ENCODE measurements at places on chromosomes 1 and 21.
A peak's percentile ranks its signal among the peaks of the same experiment; 100 is the strongest.

DNA sequence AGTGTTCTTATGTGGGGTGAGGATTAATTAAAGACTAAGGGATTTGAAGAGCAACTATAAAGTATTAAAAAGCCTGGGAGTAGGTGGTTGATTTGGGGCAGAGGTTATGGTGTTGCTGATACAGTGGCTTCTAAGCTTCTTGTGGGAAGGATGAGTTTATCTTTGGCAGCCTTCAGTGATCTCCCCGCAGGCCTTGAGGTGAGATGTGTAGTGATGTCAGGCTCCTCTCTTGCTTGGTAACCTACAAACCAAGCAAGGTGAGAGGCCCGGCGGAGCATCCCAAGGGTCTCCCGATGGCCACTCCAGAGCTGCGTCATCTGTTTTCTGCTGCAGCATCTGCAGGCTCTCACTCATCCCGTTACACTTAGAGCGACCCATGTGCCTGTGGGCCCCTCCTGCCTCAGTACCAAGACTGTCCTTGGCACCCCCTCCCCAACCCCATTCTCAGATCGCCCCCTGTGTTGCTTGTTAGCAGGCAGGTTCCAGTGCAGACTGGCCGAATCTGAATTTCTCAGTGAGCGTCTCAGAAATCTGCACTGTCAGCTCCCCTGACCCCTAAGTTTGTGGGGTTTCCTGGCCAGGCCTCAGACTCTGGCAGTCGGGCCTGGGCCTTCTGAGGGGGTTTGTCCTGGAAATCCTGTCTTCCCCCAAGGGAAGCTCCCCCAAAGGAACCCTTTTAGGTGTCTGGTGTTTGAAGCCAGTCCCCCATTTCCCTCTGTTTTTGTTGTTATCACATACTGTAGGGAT, 77.9 kb downstream of the GALNT2 start:
- no peak for DNase-seq

- no peak for DNase-seq
Measured at GRCh38 chr1:19232524-19232846, 18.8 kb downstream of the EMC1 start.

DNA sequence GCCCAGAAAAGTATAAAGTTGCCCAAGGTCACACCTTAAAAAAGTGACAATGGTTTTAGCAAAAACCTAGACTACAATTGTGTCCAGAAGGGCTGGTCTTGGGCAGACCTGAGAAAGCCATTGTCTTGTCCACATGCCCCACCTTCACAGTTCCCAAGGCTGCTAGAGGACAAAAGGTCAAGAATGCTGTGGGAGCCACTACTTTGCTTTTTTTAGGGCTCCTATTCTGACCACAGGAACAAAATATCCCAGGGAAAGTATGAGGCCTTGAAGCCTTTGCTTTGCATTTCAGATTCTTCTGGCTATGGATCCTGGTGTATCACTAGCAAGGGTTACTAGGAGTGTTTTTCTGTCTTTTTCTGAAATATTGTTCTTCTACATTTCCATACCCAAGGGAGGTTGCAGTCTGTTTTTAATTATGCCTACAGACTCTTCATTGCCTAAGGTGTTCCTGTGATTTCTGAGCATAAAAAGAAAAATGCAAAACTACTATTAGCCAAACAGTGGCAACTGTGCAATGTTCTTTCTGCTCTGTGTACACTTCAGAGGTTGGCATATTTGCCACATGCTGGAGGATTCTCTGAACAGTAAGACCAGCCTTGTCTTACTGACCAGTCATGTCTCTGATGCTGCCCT, 10.7 kb downstream of the C1orf162 start:
- DNase-seq, result no peak

GRCh38 chr1:1310476-1311053, 2.2 kb downstream of the PUSL1 start:
- no peak for DNase-seq

- peak; percentile 92 for DNase-seq
Measured at GRCh38 chr1:157390651-157391050, 161.7 kb downstream of the FCRL5 start.

DNA sequence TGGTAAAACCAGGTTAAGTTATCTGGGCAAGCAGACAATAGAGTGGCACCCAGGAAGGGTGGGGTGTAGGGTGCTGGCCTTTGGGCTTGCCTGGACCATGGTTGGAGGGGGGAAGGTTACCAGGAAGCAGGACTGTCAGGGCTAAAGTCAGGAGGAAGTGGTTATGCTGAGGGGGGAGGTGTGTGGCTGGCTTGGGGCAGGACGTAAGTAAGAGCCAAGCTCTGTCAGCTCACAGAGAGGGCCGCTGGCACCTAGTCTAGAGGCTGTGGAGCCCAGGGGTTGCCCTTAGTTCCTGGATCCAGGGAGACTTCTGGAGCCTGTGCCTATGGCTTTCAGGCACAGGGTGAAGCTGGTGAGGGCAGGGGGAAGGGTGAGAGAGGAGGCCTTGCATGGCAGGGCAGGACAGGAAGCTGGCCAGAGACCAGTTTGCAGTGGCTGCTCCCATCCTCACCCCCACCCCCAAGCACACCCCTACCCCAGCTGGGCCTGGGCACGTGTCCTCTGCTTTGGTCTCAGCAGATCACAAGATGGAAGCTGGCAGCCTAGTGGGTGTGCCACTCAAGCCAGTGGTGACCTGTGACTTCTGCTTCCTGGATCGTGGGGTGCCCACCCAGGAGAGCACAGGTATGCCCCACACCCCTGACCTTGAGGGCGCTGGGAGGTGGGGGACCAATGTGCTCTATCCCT, 20.5 kb upstream of the SMYD3 start:
- DNase-seq, result no peak

DNA sequence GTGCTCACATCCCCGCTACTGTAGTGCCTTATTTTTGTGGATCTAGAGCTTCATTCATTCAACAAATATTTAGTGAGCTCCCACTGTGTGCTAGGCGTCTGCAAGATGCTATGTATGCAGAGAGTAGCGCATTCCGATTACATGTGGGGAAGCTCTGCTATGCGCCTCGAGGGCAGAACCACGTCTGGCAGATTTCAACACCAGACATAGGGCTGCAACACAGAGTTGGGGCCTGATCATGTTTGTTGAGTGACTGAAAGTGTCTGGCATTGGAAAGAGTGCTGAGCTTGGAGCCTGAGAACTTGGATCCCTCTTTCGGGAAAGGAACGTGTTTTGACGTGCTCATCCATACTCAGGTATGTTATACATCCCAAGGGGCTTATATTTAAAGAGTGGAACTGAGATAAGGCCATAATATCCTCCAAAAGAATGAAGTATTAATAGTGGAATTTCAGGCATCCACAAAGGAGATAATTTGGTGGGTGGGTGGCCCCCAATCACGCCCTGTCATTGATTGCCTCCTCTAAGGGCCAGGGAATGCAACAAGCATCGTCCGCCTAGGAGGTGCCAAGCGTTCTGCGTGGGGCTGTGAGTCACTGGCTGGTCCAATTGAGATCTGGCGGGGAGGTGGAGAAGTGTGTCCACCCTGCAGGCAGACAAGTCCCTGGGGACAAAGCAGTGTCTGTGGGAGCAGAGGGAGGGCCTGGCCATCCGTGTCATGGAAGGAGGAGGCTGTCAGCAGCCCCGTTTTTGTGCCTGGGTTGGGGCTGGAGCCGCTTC, 62.8 kb upstream of the ZBTB40 start:
- DNase-seq, result peak; percentile 75

- DNase-seq, result no peak
Measured at GRCh38 chr1:104945406-104945805, 1195.7 kb downstream of the AMY1C start.

- DNase-seq, result no peak
Measured at GRCh38 chr1:164678136-164678700, 119.2 kb downstream of the PBX1 start.

- DNase-seq, result no peak
Measured at GRCh38 chr1:57162607-57163261, 196.9 kb upstream of the C8B start.

DNA sequence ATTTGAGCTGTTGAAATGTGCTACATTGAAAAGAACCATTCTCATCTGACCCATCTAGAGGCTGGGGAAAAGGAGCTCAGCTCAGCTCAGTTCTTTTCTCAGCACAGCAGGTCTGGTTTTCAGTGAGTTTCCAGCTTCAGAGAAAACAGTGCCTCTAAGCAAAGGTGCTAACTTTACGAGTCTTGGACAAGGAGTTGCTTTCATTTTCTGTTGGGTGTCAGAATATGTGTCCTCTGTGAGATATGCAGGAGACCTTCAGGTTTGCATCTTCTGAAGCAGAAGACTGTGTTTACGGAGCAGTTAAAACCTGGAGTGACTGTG, 321.3 kb upstream of the USP24 start:
- no peak for DNase-seq

- peak; percentile 16 for DNase-seq
Measured at GRCh38 chr1:154154534-154155191, at the start of gene NUP210L. Gene NUP210L (minus strand): TSS chr1:154155073.

- no peak for DNase-seq
Measured at GRCh38 chr1:223785808-223786207, 59.9 kb downstream of the TP53BP2 start.

DNA sequence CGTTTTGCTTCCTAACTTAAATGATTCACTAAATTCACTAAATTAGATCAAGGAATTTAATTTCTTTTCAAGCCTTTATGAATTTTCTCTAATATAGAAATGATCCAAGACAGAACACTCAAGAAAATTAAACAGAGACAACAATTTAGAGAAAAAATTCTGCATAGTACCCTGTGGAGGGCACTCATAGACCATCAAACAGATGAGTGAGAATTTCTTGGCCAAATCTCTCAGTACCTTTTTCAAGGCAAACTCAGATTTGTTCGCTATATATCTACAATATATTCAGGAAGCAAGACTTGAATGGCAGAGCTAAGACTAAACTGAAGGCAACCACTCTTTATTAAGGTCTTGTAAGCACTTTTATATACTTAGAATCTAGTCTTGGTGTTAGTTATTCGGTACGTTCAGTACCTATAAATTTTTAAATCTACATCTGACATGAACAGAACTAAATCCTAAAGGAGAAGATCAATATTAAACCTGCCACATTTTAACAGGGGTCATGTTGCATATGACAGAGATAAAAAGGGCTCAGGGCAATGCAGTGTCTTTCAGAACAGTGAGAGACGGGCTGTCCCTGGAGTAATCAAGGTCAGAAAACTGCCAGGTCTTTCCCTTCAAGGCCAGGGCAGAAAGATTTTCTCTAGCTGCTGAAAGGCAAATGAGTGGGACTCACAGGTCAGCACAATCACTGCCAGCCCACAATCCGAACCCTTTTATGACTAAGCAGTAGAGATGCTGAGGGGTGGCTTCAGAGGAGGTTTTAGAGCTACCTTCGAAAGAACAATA, 118.8 kb upstream of the TMPRSS15 start:
- peak; percentile 32 for DNase-seq

GRCh38 chr1:168742994-168743650, 14.1 kb upstream of the DPT start:
- no peak for DNase-seq

GRCh38 chr1:201662646-201663045, 123.7 kb downstream of the NAV1 start:
- no peak for DNase-seq

DNA sequence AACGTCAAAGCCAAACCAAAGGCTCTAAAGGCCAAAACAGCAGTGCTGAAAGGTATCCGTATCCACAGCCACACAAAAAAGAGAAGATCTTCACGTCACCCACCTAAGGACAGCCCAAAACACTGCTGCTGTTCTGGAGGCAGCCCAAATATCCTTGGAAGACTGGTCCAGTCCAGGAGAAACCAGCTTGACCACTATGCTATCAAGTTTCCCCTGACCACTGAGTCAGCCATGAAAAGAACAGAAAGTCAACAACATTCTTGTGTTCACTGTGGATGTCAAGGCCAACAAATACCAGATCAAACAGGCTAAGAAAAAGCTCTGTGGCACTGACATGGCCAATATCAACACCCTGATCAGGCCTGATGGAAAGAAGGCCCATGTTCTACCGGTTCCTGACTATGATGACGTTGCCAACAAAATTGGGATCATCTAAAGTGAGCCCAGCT, 32.1 kb downstream of the ARID4B start:
- no peak for DNase-seq

GRCh38 chr1:177983077-177983476, 13.2 kb upstream of the SEC16B start:
- DNase-seq, result no peak

DNA sequence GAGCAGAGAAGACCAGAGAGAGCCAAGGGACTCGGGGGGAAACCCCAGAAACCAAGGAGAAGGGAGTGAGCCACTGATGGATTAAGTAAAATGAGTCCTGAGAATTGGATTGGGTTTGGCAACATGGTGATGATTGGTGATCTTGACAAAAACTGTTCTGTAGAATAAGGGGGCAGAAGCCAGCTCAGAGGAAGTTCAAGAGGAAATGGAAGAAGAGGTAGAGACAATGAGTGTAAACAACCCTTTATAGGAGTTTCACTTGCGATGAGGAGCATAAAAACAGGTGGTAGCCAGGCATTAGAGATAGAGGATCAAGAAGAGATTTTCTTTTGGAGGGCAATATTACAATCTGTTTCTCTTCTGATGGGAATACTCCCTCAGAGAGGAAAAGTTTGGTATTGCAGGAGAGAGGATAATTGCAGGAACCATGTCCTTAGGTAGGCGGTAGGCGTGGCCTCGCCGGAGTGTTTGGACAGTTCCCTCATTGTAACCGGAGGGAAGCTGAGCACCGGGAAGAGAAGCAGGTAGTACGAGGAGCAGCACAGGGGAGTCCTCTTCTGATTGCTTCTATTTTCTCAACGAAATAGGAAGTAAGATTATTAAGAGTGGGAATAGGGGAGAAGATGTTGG, 68.4 kb upstream of the TENT5C start:
- DNase-seq, result no peak

GRCh38 chr1:61568460-61569302, 156.3 kb downstream of the TM2D1 start:
- no peak for DNase-seq

DNA sequence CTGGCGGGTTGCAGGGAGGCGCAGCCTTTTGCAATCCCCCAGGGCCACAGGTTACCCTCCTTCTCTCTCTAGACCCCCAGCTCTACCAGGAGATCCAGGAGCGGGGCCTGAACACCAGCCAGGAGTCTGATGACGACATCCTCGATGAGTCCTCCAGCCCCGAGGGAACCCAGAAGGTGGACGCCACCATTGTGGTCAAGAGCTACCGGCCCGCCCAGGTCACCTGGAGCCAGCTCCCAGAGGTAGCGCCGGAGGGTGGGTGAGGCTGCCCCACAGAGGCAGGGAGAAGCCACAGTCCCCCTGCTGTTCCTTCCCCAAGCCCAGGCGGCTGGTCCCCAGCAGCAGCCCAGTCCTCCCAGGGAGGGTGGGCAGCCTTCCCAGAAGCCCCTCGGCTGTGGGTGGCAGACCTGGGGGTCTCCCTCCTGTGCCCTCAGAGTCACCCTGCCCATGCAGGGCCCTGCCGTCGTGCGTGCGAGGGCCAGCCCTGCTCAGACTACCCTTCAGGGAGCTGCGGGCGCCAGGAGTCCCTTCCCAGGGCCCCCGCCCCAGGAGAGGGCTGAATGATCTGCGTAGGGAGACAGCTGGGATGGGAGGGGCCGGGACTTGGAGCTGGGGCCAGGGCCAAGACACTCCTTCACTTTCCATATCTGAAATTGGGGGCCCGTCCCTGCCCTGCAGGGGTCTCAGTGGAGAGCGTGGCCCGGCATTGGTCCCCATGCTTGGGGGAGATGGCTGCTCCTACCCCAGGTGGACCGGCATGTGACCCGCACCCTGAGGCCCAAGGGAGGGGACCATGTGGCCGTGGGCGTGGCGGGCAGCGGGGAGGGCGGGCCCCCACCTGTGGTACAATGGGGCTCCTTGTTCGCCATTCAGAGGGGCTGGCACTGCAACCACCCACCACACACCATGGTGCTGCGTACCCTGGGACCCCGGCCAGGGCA, 12.9 kb downstream of the ARHGEF16 start:
- DNase-seq, result no peak

- no peak for DNase-seq
Measured at GRCh38 chr1:145895471-145895870, 9.8 kb upstream of the ANKRD35 start.
